ENCODE measurements at places on chromosomes 4 and X.

DNA sequence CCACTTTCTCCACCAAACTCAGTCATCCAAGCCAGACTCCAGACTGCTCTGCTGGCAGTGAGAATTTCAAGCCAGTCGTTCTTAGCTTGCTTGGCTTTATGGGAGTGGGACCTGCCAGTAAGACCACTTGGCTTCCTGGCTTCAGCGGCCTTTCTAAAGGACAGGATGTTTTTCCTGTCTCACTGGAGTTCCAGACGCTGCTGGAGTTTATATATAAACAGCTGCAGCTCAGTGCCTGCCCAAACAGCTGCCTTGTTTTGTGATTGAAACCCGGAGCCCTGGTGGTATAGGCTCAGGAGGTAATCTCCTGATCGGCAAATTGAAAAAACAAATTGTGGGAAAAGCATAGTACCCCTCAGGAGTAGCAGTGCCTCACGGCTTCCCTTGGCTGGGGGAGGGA is 1165.8 kb upstream of the ADGRL3 start:
- DNase-seq: no peak

- no peak for DNase-seq
These were observed 55.6 kb downstream of the RHOXF2B start for GRCh38 chrX:120021927-120022326.

GRCh38 chrX:69551421-69552009 is 47.4 kb downstream of the NALF2 start:
- no peak for DNase-seq

DNA sequence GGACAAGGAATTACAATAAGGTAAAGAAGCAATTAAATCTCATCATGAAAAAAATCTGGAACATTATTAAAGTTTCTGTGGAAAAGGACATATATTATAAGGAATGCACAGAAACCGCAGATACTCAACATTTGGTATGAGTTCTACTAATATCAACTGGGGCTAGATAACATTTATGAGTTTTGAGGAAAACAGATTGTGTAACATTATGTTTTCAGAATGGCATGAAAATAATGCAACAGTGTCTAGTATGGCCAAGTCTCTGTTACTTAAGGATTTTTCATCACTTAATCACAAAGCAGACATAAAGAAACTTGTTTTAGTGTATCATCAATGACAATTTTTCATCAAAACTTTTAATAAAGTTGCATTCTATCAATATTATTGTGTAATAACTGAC is 785.0 kb downstream of the GLUD2 start:
- DNase-seq: no peak

DNA sequence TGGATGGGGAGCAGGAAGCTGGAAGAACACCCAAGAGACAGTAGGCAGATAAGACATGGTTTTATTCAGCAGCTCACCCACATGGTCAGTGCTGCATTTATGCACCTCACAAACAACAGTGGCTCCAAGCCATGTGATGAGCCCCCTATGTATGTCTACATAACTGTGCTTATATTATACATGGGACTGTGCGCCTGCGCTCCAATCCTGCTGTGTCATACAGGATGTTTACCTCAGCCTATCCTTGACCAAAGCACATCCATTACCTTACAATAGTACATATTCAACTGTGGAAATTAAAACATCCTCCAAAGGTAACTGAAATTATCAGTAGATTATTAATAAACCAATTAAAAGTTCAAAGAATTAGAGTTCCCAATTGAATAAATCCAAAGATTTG is 44.1 kb upstream of the SGMS2 start:
- DNase-seq: no peak

GRCh38 chr4:184825141-184825895 is 450 bp downstream of the ACSL1 start:
- peak; percentile 53 for DNase-seq

GRCh38 chr4:109355835-109356234 is 53.4 kb upstream of the COL25A1 start:
- no peak for DNase-seq

DNA sequence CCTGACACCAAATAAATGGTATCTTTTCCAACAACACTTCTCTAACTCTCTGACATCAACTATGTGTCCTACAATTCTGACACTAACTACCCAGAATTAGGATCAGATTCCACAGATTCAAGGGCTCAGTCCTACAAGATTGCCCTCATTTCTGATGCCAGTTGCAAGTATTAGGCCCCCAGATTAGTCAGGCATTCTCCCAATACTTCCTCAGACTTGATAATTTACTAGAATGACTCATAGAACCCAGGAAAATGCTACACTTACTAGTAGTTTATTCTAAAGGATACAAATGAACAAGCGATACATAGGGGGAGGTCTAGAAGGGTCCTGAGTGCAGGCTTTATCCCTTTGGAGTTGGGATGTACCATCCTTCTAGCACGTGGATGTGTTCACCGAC is 8.5 kb downstream of the TIGD2 start:
- DNase-seq: no peak

GRCh38 chr4:165874791-165875371 is 1.8 kb downstream of the TLL1 start:
- DNase-seq: peak; percentile 71

DNA sequence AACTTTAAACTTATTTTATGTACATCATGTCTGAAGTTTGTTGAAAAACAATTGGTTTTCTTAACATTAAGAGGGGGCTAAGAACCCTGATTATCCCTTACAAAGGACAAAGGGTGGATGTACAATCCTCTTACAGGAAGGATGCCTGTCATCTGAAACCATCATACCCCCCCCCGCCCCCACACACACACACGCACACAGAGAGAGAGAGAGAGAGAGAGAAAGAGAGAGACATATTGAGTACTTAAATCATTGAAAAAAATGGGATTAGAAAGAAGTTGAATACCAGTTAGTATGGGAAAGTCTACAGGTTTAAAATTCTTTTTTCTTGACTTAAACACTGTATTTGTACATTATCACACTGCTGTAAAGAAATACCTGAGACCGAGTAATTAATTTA is 10.9 kb upstream of the PGM2 start:
- no peak for DNase-seq

GRCh38 chr4:185304541-185304940 is 91.2 kb downstream of the LRP2BP start:
- no peak for DNase-seq

DNA sequence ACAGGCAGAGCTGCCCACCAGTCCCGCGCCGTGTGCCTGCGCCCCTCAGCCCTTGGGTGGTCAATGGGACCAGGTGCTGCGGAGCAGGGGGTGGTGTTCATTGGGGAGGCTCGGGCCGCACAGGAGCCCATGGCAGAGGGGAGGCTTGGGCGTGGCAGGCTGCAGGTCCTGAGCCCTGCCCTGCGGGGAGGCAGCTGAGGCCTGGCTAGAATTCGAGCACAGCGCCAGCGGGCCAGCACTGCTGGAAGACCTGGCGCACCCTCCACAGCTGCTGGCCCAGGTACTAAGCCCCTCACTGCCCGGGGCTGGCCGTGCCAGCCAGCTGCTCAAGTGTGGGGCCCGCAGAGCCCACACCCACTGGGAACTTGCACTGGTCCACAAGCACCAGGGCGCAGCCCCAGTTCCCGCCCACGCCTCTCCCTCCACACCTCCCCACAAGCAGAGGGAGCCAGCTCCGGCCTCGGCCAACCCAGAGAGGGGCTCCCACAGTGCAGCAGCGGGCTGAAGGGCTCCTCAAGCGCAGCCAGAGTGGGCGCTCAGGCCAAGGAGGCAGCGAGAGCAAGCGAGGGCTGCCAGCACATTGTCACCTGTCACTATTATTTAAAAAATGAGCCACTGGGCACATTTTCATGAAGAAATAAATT is 645.8 kb downstream of the CENPC start:
- DNase-seq: no peak

GRCh38 chrX:95101851-95102390 is 1427.9 kb downstream of the FAM133A start:
- no peak for DNase-seq

DNA sequence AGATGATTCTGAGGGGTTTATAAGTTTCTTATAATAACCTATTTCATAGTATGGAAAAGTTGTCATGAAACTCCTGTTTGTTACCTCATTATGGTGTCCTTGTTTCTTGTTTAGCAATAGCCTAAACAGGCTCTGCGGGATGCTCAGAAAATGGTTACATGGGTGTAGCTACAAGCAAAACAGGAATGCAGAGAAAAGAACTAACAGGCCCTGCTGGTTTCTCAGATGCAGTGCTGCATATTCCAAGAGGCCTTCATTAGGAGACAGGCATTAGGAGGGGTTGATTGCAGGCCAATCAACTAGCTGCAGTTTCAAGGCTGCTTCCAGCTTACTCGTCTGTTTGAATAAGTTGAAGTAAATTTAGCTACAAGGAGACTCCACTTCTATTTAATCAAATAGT is 37.6 kb upstream of the HPGD start:
- DNase-seq: no peak

DNA sequence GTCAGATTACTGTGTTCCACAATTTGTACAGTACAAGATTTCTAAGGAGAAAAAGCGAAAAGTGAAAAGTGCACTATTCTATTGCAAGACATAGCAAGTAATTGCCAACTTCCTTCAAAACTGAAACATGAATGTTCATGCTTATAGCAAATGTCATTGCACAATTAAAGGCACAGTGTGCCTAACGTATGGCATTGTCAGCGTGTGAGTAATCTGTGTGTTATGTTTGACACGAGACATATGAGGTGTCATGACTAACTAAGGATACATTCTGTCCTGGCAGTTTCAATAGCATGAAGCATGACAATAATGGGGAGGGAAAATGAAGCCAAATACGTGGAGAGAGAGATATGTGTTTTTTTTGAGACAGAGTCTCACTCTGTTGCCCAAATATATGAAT is 33.6 kb upstream of the TBC1D9 start:
- DNase-seq: no peak

Data from Peyer's patch (tissue), 4 donors.